ENCODE measurements at places on chromosomes 1 and 21.

DNA sequence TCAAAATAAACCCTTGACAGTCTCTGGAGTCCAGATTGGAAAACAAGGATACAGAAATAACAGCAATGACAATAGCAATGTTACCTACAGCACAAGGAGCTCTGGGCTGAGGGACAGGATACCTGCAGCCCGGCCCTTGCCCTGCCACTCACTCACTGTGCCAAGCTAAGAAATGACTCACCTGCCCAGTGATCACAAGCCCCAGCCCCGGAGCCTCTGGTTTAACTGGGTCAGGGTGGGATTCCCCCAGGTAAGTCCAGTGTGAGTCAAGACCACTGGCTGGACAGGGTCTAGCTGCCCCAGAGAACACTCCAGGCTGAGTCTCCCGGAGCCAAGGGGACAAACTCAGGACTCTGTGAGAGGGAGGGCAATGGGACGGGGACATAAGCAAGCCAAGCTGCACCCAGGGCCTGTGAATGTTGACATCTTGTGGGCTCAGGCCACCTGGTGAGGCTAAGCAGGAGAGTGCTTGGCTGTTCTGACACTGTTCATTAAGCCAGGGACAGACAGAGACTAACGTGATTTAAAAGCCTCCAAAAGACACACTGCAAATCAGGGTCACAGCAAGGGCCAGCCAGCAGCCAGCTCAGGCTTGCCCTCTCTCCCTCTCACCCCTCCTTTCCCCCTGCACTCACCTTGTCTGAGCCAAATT lies 64.1 kb downstream of the MIS18A start:
- no peak for DNase-seq

GRCh38 chr1:245546875-245547274 lies 392.1 kb downstream of the KIF26B start:
- DNase-seq: no peak

- DNase-seq: no peak
Observed at GRCh38 chr1:41108696-41109275, 87.3 kb upstream of the SLFNL1 start.

GRCh38 chr1:224744521-224744920 lies 128.4 kb downstream of the CNIH3 start:
- DNase-seq: no peak

DNA sequence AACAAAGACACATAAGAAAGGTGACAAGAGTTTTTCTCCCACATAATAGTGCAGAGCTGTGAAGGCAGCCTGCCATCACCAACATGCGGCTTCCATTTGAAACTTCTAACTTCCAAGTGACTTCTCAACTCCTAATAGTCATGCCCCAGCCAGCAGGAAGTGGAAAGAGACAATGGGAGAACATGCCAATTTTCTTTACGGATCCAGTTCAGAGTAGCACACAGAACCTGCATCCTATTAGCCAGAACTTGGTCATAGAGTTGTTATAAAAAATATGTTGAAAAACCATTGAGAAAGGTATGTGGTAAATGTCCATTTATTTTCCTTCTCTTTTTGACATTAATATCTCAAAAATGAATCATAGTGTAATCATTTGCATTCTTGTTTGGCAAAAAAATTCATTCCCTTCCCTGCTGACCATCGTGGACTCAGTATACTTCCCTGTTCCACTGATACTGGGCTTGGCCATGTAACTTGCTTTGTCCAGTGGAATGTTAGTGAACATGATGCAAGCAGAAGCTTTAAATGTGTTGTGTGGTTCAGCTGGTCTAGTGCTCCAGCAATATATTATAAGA lies 197.4 kb downstream of the SEC16B start:
- DNase-seq: no peak

- DNase-seq: no peak
Observed at GRCh38 chr1:41783189-41783639, 135.5 kb downstream of the HIVEP3 start.

DNA sequence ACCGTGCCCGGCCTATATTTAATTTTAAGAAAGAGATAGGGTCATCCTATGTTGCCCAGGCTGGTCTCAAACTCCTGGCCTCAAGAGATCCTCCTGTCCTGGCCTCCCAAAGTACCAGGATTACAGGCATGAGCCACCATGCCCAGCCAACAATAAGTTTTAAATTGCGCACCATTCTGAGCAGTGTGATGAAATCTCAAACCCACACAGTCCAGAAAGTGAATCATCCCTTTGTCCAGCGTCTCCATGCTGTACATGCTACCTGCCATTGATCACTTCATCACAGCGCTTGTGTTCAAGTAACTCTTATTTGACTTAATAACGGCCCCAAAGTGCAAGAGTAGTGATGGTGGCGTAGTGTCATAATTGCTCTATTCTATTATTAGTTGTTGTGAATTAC lies 75.4 kb downstream of the APP start:
- DNase-seq: no peak

DNA sequence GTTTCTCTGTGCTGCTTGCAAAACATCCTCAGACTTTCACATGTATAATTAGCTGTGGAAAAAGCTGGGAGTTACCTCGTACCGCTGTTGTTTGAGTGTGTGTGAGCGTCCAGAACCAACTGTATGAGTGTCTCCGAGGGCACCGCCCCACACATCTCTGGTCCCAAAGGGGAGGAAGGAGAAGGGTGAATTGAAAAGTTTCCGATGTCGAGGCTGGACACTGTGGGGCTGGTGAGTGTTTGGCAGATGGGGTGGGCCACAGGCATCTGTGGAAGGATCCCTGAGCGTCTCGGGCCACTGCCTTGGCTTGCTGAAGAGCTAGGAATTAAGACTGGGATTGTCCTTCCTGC lies 1.2 kb downstream of the ATP2B4 start:
- DNase-seq: no peak

GRCh38 chr1:46940307-46940706 lies 969 bp downstream of the CYP4A11 start:
- DNase-seq: no peak

Data from stimulated activated CD8-positive, alpha-beta memory T cell treated with anti-CD3 and anti-CD28 coated beads, Interleukin-12 subunit alpha, Interleukin-12 subunit beta, amount 100 ng/mL, for 1 hour (primary cell).